Effector memory CD8-positive, alpha-beta T cell (primary cell): ENCODE measurements at places on chromosomes 2 and 18.
A peak's percentile ranks its signal among the peaks of the same experiment; 100 is the strongest.

- DNase-seq = no peak
Observed at GRCh38 chr2:16713011-16713423, 47.4 kb upstream of the CYRIA start.

DNA sequence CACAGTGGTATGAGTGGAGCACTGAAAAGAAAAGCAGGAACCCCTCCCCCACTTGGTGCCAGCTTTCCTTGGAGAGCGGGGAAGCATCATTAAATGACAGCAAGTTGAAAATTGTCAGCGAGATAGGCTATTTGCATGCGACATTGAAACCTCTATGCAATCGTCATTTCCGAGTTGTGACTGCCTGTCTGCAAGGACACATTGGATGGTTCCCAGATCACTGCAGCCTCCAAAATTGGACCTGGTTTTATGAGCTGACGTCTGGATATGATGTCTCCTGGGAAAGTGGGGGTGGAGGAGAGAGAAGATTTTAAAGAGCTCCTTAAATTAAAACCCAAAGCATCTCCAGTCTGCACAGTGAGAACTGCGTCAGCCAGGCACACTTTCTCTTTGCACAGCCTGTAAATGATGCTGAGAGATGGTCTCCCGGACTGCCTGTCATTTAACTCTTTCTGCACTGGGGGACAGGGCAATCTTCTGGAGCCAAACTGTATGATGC, 57.8 kb upstream of the KIF5C start:
- no peak for DNase-seq

DNA sequence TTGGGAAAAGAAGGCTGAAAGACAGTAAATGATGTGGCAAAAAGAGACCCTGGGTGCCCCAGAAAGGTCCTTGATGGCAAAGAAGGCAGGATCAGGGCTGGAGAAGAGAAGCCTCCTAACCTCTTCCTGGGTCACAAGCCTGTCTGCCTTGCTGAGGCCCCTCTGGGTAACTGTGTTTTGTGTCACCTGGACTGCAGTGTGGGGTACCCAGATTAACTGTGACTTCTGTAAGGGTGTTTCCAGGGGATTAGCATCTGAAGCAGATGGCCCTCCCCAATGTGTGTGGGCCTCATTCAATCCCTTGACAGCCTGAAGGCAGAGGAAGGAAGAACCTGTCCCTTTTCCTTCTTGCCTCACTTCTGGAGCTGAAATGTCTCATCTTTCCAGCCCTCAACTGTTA, 35.6 kb upstream of the APCDD1 start:
- DNase-seq = no peak

GRCh38 chr18:39701839-39702238, 2136.2 kb upstream of the CELF4 start:
- DNase-seq = no peak

- no peak for DNase-seq
Observed at GRCh38 chr2:134670955-134671354, 47.8 kb downstream of the TMEM163 start.

DNA sequence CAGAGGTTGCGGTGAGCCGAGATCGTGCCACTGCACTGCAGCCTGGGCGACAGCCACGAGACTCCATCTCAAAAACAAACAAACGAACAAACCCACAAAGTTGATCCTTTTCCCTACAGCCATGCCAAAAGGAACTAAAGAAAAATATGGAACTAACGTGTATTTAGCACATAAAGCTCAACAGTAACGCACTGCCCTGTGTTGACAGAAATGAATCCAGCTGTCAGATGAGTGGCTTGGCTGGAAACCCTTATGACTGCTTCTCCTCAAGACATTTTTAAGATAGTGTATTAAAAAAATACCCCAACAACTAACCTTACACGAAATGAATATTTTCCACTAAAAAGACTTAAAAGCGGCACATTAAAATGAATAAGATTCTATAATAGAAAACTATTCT, 62.9 kb upstream of the TUBA3E start:
- no peak for DNase-seq

- no peak for DNase-seq
Observed at GRCh38 chr2:2719015-2719414, 387.9 kb upstream of the MYT1L start.

DNA sequence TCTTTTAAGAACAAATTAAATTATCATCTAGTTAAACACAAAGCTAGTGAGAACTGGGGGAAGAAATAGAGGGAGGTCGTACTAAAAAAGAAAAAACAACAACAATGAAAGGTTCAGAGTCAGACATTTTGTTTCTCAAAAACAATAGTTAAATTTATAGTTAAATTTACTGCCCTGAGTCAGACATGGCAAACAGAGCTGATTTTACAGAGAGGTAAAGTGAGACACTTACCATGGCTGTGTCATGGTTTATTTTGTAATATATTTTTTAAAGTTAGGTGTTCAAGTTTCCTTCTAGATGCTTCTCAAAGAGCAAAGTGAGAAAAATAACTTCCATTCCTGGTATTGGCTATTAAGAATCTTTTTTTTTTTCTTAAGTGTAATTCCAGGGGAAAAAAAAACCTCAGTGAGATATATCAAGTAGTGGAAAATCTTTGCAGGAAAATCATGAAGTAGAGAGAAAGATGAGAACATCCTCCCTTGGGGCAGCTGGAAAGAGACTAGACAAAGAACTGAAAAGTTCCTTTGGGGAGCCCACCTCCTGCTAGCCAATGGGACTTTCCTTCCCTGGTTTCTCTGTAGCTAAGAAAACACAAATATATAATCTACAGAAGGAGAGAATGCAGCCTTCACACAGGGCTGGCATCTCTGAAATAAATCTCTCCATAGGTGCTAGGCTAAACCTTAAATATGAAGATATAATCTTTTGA, 12.3 kb downstream of the KLF7 start:
- DNase-seq = no peak

DNA sequence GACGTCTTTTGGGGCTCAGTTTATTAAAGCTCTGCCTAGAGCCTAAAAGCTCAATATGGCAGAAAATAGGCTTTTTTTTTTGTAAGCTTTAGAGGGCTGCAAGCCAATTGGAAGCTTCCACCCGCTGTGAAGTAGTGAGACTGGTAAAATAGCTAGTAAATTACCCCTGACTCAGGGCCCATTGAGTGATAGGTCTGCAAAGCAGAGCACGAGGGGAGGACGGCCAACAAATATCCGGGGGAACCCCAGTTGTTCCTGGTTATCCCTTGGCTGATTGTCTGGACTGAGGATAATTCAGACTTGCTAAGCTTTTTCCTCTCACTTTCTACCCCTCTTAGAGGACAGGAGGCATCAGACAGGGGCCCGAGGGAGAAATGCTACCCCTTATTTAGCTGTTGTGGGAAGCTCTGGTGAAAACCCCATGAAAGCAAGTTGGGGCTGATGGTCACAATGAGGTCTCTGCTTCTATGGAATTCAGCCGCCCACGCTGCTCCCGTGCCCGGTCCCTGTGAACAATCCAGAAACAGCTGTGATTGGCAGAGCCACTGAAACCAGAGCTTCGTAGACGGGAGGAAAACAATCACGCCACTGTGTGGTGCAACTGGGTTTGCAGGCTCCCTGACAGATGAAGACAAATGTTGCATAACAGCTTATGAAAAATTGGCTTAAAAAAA, 141.9 kb upstream of the LGALSL start:
- DNase-seq = no peak

DNA sequence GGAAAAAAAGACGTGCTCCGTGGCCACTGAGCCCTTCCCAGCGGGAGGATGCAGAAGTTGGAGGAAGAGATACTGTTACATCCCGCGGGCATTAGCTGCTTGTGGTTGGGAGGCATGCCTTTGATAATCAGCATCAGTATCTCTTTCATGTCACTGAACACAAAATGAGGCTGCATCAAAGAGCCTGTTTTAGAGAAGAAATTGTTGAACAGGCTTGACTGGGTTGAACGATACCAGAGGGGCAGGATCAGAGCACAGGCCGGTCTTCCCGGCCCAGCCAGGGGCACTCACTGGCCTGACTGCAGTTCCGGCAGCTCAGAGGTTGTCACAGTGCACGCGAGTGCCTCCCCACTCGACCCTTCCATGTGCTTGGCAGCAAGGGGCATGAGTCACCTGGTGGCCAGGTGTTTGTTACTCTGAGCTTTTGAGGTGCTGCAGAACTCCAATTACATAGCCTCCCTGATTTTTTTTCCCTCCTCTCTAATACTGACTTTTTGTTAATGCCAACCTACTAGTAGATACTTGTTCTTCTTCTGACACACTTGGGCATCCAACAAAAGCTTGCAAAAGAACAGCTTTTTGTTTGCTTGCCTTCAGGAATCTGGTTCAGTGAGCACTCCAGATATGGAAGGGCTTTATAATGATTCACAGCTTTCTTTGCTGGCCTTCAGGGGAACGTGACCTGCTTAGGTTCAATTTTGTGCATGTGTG, 121.6 kb downstream of the VAPA start:
- no peak for DNase-seq

DNA sequence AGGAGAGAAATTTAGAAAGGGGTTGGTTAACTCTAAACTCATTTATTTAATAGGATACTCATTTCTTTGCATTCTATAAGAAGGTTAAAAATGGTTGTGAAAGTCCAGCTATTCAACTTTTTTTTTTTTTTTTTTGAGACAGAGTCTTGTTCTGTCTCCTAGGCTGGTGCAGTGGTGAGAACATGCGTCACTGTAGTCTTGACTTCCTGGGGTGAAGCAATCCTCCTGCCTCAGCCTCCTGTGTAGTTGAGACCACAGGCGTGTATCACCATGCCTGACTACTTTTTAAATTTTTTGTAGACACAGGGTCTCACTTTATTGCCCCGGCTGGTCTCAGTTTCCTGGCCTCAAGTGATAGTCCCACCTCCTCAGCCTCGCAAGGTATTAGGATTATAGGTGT, 11.9 kb downstream of the ELP2 start:
- no peak for DNase-seq

GRCh38 chr2:174059884-174060244, 94.7 kb upstream of the SP3 start:
- no peak for DNase-seq

GRCh38 chr2:147351784-147352183, 493.0 kb upstream of the ACVR2A start:
- no peak for DNase-seq

DNA sequence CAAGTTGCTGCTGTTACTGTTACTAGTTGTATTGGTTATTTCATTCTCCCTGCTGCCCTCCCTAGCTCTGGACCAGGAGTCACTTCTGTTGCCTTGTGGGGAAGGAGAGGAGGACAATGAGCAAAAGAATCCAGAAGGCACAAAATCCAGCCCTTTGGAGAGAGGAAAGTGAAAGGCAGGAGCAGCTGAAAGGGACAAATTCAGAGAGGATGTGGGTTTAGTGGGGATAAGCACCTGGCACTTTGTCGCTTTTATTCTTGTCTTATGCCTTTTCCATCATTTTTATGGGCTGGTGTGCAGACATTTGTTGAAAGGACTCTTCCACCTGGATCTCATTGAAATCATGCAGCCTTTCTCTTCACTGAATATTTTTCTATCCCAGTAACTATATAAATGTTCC, 24.3 kb upstream of the LTBP1 start:
- DNase-seq = no peak

DNA sequence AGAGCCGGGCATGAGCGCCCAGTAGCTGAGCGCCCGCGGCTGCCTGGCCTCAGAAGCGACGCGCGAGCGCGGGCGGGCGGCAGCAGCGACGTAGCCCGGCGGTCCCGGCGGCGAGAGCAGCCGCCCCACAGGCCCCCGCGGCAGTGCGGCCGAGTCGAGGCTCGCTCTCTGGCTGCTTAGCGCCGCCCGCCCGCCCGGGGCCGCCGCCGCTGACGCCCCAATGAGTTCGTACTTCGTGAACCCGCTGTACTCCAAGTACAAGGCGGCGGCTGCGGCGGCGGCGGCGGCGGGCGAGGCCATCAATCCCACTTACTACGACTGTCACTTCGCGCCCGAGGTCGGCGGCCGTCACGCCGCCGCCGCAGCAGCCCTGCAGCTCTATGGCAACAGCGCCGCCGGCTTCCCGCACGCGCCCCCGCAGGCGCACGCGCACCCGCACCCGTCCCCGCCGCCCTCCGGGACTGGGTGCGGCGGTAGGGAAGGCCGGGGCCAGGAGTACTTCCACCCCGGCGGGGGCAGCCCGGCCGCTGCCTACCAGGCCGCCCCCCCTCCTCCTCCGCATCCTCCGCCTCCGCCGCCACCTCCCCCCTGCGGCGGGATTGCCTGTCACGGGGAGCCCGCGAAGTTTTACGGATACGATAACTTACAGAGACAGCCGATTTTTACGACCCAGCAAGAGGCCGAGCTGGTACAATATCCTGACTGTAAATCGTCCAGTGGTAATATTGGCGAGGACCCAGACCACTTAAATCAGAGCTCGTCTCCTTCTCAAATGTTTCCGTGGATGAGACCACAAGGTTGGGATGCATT, 847 bp downstream of the HOXD8 start:
- DNase-seq = no peak

- DNase-seq = no peak
Observed at GRCh38 chr2:26721115-26722032, 28.9 kb downstream of the KCNK3 start.

DNA sequence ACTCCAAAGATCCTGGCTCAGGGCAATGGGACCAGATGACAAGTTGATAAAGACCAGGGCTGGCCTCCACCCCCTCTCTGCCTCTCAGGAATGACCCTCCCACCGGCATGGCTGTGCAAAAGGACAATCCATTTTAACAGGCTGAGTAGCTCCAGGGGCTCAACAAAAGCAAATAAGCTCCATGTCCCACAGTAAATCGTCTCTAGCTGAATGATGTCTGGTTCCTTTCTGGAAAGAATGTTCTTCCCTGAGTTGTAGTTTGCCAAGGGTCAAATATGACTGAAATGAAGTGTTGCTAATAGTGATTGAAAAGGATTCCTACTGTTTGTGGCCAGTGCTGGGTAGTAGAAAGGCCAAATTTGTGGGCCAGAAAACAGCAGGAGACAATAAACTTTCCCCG, 434.4 kb upstream of the ETAA1 start:
- DNase-seq = no peak

- no peak for DNase-seq
Observed at GRCh38 chr2:72145289-72145657, 2.4 kb downstream of the CYP26B1 start.

- DNase-seq = no peak
Observed at GRCh38 chr2:196959281-196959680, 32.8 kb upstream of the PGAP1 start.

GRCh38 chr2:1816414-1816911, 72.1 kb upstream of the PXDN start:
- no peak for DNase-seq

DNA sequence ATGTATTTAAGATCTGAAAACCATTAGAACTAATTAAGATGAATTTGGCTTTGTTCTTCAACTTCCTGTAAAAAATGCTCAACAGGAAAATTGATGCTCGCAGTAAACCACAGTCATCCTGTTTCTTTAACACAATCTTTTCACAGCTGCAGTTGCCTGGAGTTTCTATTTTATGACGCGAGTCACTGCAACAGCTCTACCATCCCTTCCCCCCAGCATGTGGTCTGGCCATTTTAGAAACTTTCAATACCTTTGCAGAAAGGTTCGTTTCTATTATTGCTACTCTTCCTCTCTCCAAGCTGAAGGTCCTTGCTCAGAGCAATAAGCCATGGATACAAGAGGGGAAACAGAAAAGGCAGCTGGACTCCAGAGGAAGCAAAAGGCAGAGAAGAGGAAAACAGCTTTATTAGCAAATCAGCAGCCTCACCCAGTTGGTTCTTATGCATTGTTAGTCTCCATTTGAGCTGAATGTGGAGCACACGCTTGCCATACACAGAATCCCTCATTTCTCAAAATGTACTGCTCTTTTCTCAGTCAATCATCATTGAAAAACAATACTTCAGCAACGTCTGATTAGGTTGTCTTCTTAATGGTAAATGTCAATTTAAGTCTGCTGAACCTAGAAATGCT, 3.9 kb downstream of the WIPF1 start:
- peak; percentile 65 for DNase-seq
